ENCODE measurements at places on chromosomes 2 and 18. TPM values are rescaled to one million over a fixed set of nuclear protein-coding genes. Genes with fewer than 3 reads are reported as not detected.

DNA sequence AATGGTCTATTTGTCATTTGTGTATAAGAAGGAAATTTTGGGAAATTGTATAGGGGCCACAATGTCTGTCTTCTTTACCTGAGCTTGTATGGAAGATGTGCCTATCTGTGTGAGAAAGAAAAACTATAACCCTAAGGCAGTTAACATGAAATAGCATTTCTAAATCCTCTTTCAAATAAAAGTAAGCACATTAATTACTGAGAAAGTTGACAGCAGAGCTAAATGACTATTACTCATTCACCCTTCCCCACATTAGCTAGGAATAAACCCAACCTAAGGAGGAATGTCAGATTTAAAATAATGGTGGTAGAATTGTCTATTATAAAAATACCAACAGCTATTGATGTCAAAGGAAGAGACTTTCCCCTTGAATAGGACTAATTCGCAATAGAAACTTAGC is 56.2 kb downstream of the SLC38A11 start:
- no peak for DNase-seq

DNA sequence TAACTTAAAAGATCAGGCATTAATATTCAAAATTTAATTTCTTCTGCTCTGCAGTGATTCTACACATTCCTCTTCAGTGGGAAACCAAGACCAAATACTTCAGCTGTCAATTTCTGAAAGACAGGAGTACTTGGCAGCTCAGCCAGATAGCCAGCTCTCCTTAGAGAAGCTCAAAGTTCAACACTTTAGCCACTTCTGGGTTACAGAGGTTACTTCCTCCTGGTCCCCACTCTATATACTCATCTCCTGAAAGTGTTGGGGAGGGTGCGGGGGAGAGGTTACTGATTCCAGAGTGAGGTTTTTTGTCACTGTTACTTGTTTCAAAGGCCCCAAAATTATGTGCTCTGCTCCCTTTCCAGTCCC is 4.1 kb downstream of the CYTIP start:
- no peak for DNase-seq

DNA sequence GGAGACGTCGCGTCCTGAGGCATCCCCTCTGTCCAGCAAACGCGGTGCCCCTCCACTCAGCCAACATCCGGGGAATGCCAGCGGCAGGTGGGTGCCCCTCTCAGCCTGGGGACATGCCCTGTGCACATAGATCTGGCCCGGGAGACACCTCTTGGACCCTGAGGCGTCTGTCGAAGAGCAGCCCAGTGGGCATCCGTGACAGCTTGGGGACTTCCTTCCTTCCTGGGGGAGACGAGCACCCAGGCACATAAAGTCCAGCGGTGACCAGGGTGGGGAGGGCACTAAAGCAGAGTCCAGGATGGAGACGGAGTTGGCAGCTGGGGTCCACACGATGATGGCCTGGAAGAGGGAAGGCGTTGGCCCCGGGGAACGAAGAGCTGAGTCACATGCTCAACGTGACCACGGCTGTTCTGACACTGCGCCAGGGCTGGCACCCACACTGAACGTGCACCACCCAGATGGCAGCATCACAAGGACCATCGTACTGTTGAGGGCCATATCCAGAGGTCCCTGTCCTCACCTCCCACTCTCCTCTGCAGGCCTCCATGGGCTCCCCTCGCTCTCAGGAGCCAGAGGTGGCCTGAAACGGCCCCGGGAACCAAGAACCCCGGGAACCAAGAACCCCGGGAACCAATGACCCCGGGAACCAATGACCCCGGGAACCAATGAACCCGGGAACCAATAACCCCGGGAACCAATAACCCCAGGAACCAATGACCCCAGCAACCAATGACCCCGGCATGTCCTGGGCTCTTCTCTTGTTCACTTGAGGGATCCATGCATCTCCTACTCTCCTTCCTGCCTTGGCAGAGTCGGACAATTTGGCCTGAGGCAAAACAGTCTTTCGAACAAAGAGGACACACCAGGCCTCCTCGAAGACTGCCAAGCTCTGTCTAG is 22.6 kb downstream of the HDAC4 start:
- DNase-seq = no peak

DNA sequence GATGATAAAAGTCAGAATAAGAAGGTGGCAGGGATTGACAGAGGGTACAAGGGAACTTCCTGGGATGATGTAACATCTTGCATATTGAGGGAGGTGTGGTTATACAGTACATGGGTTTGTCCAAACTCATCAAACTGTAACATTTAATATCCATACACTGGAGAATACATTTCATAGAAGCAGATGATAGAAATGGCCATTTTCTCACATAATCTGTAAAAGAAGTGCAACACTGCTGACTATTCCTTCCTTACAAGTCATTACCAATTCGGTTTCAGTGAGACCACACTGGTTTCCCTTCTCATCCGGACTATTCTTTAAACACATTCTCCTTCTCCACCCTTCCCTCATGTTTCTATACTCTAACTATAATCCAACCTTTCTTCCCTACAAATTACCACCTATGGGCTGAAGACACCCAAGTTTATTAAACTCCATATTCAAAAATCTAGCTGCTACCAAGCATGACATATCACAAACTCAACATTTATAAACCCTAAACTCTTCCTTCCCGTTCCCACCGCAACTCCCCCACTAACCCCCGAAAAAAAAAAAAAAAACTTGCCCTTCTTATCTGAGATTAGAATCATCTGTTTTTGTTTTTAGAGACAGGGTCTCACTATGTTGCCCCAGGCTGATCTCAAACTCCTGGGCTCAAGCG is 1.6 kb downstream of the COX7A2L start:
- DNase-seq = no peak

GRCh38 chr18:43049021-43049420 is 66.5 kb downstream of the RIT2 start:
- no peak for DNase-seq

- DNase-seq = no peak
Observed at GRCh38 chr2:179724403-179724802, 137.0 kb downstream of the ZNF385B start.

DNA sequence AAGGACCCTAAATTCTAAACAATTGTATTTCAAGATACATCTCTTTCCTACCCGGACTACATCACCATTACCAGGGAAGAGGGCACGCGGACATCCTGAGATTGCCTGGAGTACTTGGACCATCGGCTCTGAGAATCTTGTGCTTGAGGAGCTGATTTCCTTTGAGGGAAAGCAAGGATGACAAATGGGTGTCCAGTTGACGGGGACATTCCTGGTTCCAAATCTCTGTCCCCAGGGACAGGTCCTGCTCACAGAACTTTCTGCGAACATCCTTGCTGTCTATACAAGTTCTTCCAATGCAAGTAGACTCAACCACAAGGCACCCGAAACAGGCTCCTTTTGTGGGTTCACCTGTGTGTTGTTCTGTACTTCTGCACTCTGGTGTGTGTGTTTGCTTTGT is 289.5 kb upstream of the MYT1L start:
- no peak for DNase-seq

DNA sequence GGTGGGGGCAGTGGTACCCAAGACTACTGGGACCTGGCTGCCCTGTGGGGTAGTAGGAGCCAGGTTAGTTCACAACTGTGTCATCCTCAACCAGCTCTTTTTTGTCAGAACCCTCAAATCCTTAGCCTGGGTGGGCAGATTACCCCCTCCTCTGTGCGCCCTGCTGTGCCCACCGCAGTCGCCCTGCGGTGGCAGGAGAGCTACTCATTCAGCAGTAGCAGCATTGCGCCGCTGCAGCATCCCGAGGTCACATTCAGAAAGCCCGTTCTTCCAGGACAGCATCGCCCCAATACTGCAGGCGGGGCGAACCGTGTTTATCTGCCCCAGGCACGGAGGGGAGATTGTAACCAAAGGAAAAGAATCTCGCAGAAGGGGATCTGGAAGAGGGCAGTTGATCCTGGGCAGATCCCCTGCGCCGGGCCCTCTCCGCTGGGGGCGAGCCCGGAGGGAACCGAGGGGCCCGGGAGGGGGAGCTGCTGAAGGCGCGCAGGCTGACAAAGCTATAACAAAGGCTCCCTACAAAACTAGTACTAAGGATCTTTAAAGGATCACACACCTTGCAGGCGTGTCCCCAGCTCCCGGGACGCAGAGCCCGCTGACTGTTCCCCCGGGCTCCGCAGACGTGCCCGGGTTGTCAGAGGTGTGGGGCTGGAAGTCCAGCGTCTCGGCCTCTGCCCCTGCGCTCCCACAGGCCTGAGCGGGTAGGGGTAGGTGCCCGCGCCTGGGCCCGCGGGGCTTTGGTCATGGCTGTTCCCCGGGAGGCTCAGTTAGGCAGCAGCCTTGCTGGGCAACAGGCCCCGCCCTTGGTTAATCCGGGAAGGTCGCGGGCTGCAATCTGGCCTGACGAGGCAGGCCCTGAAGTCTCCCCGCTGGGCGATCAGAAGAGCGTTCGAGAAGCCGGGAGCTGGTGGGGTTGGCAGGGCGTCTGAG is 13.2 kb downstream of the POU3F3 start:
- DNase-seq = no peak

DNA sequence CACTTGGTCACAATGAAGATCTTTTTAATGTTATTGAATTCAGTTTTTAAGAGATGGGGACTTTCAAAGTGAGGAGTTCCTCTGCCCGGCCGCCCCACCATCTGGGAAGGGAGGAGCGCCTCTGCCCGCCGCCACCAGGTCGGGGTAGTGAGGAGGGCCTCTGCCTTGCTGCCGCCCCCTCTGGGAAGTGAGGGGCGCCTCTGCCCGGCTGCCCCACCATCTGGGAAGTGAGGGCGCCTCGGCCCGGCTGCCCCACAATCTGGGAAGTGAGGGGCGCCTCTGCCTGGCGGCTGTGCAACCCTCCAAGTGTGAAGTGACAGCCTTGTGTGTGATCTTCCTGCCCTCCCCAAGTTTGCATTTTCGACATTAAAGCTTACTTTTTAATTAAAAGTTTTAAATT is 899.3 kb downstream of the TRIB2 start:
- no peak for DNase-seq

- DNase-seq = no peak
Observed at GRCh38 chr2:135913727-135914365, 37.6 kb upstream of the MCM6 start.

The AQP12A gene
- not detected for total RNA-seq

The HOXD4 gene
- 22.4 TPM for total RNA-seq

The ATP8B1 gene
- total RNA-seq = 171 TPM

The ZNF804A gene
- total RNA-seq = 1.2 TPM

The LYG1 gene
- 0.39 TPM for total RNA-seq
